ENCODE measurements at places on chromosomes 12 and 14. TPM values are rescaled to one million over a fixed set of nuclear protein-coding genes. Genes with fewer than 3 reads are reported as not detected.

The CIROP gene
- total RNA-seq, result not detected

The HOXC6 gene
- total RNA-seq, result 4.8 TPM

The TPPP2 gene
- total RNA-seq, result not detected

The PSMC1 gene
- 179 TPM for total RNA-seq

The OR10G2 gene
- not detected for total RNA-seq

The ULK1 gene
- 23.9 TPM for total RNA-seq

The ADAM21 gene
- total RNA-seq, result 0.29 TPM

The ETV6 gene
- 19.9 TPM for total RNA-seq

The KLRC1 gene
- total RNA-seq, result not detected

The TGM1 gene
- 1.5 TPM for total RNA-seq

The GLIPR1L2 gene
- not detected for total RNA-seq

The SERPINA5 gene
- not detected for total RNA-seq

The HHIPL1 gene
- 1.9 TPM for total RNA-seq

The ATF1 gene
- 28.2 TPM for total RNA-seq

The LRRK2 gene
- total RNA-seq, result 1.1 TPM

The CREBL2 gene
- total RNA-seq, result 26.5 TPM

The KRT82 gene
- total RNA-seq, result not detected

The GLIPR1L1 gene
- not detected for total RNA-seq

The B4GALNT3 gene
- not detected for total RNA-seq

The PIWIL1 gene
- total RNA-seq, result not detected

The TAS2R31 gene
- total RNA-seq, result 7.7 TPM

The SRSF5 gene
- total RNA-seq, result 142 TPM

The AQP2 gene
- total RNA-seq, result not detected

The FKBP11 gene
- 44.4 TPM for total RNA-seq

The SLC4A8 gene
- total RNA-seq, result 8.2 TPM

The DRAM1 gene
- total RNA-seq, result 51.3 TPM

The PZP gene
- total RNA-seq, result not detected

The TRPV4 gene
- 0.44 TPM for total RNA-seq

The TAS2R14 gene
- total RNA-seq, result 4.4 TPM

The KRT79 gene
- 0.72 TPM for total RNA-seq

The C14orf132 gene
- total RNA-seq, result 17.0 TPM

The CCDC198 gene
- total RNA-seq, result not detected

The TAMALIN gene
- 1.9 TPM for total RNA-seq

The POTEG gene
- total RNA-seq, result not detected

The HVCN1 gene
- 4.3 TPM for total RNA-seq

The CLEC1A gene
- not detected for total RNA-seq

The SYNE3 gene
- total RNA-seq, result 16.9 TPM

The SIX1 gene
- total RNA-seq, result 0.57 TPM

The MTRFR gene
- 7.9 TPM for total RNA-seq

The TNFRSF1A gene
- total RNA-seq, result 167 TPM

All from placental pericyte (primary cell).